ENCODE measurements at places on chromosomes 3 and 15.

DNA sequence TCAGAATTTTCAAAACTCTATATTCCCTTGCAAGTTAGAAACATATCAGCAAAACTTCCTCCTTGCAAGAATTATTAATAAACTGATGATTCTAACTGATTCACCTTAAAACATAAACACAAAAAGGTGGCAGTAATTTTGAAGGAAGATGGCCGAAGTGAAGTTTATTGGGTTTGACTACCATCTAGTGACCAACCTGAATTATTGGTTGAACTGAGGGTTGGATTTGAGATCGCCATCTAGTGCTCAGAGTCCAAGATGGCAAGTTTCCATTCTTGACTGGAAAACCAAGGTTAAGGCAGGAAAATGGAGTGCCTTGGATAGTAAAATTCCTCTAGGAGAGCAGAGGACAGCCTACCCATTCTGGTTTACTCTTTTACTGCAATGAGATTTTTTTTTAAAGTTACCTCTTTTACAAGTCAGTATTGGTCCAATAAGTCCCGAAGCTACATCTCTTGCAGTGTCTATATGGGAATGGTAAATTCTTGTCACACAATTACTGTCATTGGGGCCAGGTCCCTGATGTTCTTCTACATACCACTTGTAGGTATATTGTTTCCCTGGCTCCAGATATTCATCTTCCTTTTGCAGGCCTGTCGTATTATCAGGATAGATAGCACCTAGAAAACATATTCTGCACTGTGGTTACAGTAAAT is 51.6 kb upstream of the CP start:
- peak; percentile 82 for DNase-seq

GRCh38 chr15:56016281-56016680 is 22.9 kb upstream of the NEDD4 start:
- DNase-seq, result no peak

GRCh38 chr3:54251705-54252104 is 129.4 kb downstream of the CACNA2D3 start:
- DNase-seq, result no peak

DNA sequence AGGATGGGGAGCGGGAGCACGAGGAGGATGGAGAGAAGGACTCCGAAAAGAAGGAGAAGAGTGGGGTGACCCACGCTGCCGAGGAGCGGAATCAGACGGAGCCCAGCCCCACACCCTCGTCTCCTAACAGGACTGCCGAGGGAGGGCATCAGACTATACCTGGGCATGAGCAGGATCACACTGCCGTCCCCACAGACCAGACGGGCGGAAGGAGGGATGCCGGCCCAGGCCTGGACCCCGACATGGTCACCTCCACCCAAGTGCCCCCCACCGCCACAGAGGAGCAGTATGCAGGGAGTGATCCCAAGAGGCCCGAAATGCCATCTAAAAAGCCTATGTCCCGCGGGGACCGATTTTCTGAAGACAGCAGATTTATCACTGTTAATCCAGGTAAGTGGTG is 169.8 kb downstream of the FEZF2 start:
- DNase-seq, result no peak

GRCh38 chr15:60673918-60674558 is 195.1 kb upstream of the ICE2 start:
- DNase-seq, result peak; percentile 95

DNA sequence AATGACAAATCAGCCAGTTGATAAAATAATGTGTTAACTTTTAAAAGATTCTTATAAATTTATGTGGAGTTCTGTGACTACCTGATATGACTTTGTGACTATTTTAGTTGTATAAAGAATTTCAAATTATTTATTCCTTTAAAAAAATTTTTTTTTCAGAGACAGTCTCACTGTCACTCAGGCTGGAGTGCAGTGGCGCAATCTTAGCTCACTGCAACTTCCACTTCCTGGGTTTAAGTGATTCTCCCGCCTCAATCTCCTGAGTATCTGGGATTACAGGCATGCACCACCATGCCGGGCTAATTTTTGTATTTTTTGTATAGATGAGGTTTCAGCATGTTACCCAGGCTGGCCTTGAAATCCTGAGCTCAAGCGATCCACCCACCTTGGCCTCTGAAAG is 48.5 kb downstream of the MBNL1 start:
- DNase-seq, result no peak

GRCh38 chr3:119279101-119279554 is 15.1 kb upstream of the ARHGAP31 start:
- DNase-seq, result no peak

- no peak for DNase-seq
Measured at GRCh38 chr15:89910891-89911626, 1.7 kb downstream of the ARPIN start.

DNA sequence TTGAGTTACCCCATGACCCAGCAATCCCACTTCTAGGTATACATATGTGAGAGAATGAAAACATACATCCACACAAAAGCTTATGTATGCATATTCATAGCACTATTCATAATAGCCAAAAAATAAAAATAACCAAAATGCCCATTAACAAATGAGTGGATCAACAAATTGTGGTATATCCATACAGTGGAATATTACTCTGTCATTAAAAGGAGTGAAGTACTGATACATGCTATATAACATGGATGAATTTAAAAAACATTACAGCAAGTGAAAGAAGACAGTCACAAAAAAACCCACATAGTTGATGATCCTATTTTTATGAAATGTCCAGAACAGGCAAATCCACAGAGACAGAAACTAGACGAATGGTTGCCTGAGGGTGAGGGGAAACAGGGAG is 5.2 kb downstream of the C3orf20 start:
- DNase-seq, result no peak

GRCh38 chr15:66172324-66172980 is 81.1 kb downstream of the MEGF11 start:
- no peak for DNase-seq

DNA sequence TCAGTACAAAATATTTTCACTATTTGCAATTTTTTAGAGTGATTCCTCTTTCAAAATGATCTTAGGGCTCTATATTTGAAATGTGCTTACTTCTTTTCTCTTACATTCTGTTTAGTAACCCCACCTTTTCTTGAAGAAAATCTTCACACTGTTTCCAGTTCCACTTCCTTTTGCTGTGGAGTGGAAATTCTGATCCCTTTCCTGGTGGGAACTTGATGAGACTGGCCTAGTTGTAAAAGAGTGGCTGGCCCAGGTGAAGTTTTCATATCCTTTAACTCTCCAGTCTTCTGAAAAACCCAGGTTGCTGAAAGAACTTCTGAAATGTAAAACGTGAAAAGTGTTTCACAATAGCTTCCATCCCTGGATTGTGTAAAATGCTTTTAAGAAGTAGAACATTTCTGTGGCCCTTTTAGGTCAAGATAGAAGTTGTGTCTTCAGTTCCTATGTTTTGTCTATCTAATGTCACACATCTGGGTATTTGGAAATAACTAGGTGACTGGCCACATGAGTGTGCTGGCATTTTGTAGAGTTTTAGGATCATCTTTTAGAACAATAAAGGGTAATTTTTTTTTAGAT is 84.8 kb upstream of the LRIG1 start:
- DNase-seq, result no peak

DNA sequence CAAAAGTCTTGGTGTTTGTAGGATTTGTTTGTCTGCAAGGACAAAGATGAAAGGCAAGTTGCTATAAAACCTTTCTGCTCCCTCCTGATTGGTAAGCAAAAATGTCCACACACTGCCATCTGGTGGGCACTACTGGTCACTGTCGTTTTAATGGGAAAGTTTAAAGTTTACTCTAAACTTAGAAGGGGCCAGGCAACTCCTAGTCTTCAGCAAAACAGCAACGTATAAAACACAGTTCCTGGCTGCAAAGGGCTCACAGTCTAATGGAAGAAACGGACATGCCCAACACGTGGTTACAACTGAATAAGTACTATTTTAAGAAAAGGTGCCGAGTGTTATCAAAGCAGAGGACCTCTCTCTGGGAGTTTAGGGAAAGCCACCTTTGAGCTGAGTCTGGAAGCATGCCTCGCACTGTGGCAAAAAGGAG is 23.7 kb upstream of the TPRG1 start:
- DNase-seq, result peak; percentile 43

GRCh38 chr15:99480016-99480810 is 85.6 kb upstream of the MEF2A start:
- no peak for DNase-seq

DNA sequence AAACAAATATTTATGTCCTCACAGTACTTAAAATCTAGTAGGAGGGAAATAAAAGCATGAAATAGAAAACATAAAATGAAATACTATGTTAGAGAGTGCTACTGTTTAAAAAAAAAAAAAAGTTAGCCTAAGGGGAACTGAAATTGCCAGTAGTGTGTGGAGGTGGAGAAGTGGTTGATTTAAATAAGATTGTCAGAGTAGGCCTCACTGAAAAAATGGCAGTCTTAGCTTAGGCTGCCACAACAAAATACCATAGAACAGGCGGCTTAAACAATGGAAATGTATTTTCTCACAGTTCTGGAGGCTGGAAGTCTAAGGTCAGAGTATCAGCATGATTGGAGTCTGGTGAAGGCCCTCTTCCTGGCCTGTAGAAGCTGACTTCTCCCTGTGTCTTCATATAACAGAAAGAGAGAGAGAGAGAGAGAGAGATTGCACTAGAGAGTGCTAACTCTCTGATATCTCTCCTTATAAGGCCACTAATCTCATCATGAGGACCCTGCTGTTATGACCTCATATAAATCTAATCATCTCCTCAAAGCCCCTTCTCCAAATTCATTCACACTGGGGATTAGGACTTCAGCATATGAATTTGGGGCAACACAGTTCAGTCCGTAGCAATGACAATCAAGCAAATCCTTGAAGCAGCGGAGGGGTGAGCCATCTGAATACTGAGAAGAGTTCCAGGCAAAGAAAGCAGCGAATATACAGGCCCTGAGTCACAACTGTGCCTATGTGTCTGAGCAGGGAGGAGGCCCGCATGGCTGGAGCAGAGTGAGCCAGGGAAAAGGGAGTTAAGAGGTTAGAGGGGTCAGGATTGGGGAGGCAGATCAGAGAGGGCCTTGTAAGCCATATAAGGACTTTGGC is 23.6 kb upstream of the LRRC34 start:
- no peak for DNase-seq

DNA sequence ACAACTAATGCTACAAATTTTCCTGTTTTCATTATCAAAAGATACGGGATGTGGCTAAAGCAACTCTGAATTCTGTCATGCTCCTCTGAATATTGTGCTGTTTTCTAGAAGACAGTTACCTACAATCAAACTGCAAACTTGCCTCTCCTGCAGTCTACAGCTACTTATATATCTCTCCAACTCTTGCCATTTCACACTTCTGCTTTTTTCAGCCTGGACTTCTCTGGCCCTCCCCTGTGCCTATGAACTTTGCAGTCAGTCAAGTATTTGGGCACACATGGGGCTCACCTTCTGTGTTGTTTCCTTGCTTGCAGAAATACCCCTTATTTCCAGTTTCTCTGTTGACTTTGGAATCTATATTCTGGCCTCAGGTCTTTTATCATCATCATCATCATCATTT is 575.6 kb downstream of the GRM7 start:
- no peak for DNase-seq

- DNase-seq, result peak; percentile 52
Measured at GRCh38 chr3:78116874-78117273, 1077.0 kb downstream of the ROBO2 start.

DNA sequence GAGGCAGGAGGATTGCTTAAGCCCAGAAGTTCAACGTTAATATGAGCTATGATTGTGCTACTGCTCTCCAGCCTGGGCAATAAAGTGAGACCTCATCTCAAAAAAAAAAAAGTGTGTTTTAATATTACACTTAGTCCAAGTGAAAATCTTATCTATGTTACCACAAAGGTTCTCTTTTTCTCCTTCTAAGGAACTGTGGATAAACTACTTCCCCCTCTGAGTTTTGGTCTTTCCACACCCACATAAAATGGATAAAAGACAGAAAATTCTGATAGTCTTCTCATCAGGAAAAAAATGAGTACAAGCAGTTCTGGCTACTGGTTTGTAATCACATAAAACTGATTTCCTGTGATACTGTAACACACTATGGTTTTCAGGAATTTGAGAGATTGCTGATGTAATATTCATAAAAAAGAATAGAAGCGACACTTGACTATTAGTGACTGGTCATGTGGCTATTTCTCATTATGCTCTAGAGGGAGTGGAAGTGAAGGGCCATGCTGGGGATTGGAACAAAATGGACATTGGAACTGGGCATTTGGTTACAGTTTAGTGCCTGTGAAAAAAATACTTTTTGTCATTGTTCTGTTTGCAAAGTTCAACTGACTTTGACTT is 68.2 kb downstream of the RYR3 start:
- no peak for DNase-seq

GRCh38 chr3:191961529-191961928 is 500.6 kb downstream of the PYDC2 start:
- no peak for DNase-seq

- DNase-seq, result no peak
Measured at GRCh38 chr3:30913176-30913575, 18.7 kb upstream of the GADL1 start.

GRCh38 chr3:146637871-146638270 is 32.7 kb upstream of the PLSCR5 start:
- DNase-seq, result no peak

- DNase-seq, result peak; percentile 62
Measured at GRCh38 chr15:38531509-38531908, 33.1 kb downstream of the RASGRP1 start.

DNA sequence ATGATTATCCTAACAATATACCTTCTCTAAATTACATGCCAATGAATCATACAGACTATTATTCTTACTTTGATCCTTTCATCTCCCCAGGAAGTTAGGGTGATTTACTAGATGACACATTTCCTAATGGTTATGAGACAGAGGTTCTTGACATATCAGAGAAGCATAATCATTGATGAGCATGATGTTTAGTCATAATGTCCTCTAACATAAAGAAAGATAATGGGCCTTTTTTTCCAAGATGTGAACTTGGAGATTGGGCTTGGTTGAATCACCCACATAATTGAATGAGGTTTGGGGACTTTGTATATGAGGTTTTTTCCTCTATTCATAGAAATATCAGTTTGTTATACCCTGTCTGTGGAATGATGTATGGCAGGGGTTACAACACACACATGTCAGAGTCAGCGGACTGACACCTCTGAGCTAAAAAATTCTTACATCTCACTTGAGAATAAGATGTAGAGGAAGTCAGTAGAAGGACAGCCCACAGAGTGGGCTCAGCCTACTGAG is 69.7 kb upstream of the DCBLD2 start:
- DNase-seq, result peak; percentile 74

DNA sequence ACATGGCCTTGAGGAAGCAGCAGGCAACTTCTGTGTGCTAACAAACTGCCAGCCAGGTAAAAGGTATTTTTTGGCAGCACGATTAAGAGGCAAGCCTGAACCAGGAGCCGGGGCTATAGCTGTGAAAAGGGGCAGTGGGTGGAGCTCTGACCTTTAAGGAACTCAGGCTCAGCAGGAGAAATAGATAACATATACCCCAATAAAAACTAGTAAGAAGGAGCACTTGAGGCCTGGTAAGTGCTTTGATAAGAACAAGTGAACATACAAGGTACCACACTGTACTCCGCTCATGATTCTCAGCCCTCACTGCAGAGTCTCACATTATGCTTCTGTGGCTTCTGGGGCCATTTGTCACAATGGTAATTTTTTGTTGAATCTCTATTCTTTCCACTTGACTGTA is 5.4 kb downstream of the FYCO1 start:
- DNase-seq, result no peak

Data from stromal cell of bone marrow (primary cell).